ENCODE measurements at places on chromosomes 16 and 17.
A peak's percentile ranks its signal among the peaks of the same experiment; 100 is the strongest.

DNA sequence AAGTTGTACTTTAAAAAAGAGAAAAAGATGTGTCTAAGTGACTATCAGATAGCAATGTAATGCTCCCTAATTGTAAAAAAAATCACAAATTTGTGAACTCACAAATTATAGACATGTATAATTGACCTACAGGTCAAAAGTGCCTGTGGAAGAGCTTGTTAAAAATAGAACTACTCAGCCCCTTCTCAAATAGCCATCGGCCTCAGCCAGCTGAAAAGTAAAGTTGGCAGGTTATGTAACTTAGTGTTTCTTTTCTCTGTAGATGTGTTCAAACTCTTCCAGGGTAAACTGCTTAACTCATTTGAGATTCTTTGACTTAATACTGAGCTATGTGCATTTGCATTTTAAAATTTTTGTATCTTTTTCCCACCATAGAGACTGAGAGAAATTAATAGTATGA, 13.3 kb downstream of the AKTIP start:
- no peak for DNase-seq

- no peak for DNase-seq
Measured at GRCh38 chr16:47449788-47450187, 11.1 kb downstream of the ITFG1 start.

- DNase-seq: peak; percentile 35
Measured at GRCh38 chr16:55701442-55702319, 45.9 kb downstream of the SLC6A2 start.

DNA sequence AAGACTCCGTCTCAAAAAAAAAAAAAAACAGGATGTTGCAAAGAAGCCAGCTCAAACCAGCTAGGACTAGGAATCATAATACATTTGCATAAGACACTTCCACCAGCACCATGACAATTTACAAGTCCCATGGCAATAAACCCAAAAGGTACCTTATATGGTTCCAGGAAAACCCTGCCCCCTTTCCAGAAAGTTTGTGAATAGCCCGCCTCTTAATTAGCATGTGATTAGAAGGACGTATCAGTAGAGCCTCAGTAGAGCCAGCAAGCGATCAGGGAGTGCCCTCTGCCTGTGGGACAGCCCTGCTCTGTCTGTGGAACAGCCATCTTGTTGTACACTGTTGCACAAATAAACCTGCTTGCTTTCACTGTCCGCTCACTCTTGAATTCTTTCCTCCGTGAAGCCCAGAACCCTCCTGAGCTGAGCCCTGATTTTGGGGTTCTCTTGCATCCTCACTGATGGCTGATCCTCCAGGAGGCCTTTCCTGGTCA, 14.0 kb downstream of the NUPR1 start:
- DNase-seq: no peak

DNA sequence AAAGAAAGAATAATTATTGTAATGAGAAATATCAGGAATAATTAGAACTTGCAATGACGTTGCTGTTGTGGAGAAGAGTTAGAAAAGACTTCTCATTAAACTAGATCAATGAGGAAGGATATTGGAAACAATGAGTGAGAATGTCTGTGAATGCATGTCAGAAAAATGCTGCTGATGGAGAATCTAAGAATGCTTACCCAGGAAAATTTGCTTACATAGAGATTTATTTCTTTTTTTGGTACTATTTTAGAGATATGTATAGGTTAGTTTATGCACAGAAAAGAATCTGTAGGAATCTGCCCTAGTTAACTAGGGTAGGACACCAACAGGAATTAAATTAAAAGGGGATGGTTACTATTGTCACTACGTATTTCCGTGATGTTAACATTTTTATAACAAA, 140.2 kb downstream of the USP31 start:
- DNase-seq: no peak

- DNase-seq: no peak
Measured at GRCh38 chr17:79079421-79080200, 5.0 kb downstream of the ENGASE start.

DNA sequence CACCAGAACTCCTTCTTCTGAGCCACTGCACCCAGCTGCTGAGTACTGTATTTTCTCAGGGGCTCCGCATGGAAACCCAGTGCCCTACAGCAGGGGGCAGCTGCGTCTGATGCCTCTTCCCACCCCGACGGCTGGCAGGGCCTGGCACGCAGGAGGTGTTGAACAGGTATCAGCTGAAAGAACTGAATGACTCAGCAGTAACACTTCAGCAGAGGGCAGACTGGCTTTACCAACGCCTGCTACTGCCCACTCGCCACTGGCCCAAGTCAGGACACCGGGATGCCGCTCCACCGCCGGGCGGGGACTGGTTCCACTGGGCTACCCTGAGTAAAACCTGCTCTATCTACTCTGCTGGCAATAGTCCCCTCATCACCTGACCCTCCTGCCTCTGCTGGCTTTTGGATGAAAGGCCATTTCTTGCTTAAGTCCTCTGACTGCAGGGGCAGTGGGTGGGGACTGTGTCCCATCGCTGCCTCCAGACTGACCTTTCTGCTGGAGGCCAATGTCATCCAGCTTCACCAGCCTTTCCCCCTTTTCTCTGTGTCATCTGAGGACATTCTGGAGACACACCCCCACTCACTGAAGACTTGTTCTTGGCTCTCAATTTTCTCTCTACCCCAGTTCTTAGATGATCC, 100.4 kb upstream of the FA2H start:
- DNase-seq: no peak

GRCh38 chr17:41651625-41652460, 27.5 kb upstream of the KRT17 start:
- no peak for DNase-seq

GRCh38 chr17:38403491-38403890, 24.8 kb upstream of the ARHGAP23 start:
- DNase-seq: no peak

DNA sequence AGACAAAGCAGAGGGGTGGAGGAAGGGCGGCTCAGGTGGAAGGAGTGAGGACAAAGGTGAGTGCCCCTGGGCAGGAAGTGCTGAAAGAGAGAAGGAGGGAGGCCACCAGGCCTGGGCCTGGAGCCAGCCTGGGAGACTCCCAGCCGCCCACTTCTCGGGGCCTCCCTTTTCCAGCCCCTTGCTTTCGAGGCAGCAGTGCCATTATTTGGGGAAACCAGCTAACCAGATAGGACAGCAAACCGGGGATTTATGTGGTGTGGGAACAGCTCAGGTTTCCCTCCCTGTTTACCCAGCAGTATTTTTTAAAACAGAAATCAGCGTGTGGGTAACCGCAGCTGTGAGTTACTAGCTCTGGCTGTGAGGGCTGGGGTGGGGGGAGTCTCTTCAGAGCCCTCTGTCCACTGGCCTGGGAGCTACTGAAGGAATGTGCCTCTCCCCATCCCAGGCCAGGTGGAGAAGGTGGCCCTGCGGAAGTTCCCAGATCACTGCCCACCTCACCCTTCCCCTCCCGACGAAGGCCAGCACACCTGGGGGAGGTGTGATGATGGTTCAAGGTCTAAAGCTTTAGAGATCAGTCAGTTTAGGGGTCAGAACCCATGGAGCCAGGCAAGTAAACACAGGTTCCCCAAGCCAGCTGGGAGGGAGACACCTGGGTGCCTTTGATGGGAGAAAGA, 8.4 kb upstream of the MEOX1 start:
- no peak for DNase-seq

DNA sequence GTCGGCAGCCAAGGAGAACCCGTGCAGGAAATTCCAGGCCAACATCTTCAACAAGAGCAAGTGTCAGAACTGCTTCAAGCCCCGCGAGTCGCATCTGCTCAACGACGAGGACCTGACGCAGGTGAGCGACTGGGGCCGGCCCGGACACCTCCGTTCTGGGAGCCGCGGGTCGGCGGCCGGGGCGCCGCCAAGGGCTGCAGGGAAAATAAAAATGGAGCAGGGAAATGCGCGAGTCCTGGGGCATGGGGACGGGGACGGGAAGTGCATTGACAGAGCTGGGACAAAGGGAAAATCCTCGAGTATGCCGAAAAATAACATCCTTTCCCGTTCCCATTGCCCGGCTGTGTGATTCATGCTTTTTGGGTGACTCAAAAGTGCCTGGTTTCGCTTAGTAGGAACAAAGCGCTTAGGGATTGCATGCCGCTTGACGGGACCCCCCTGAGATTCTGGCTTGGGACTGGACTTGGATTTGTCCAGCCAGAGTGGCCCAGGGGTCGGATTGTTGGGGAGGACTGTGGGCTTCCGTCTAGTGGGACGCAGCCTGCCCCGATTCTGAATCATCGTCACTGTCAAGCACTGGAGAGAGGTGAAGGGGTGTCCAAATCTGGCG, 699 bp downstream of the MPRIP start:
- no peak for DNase-seq

DNA sequence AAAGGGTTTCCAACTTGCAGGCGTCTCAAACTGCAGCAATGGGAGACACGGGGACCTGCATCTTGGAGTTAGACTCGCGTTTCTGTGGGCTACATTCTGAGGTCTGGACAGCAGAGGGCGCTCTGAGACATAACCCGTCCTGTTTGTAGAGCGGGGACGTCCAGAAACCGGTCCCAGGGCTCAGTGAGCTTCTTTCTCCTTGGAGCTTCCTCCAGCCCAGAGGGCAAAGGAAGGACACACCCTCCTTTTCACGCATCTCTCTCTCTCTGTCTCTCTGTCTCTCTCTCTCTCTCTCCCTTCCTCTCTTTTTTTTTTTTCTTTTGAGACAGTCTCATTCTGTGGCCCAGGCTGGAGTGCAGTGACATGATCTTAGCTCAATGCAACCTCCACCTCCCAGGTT, 19.8 kb downstream of the COX4I1 start:
- peak; percentile 72 for DNase-seq

GRCh38 chr16:48611329-48612137, 1.6 kb upstream of the N4BP1 start:
- no peak for DNase-seq

DNA sequence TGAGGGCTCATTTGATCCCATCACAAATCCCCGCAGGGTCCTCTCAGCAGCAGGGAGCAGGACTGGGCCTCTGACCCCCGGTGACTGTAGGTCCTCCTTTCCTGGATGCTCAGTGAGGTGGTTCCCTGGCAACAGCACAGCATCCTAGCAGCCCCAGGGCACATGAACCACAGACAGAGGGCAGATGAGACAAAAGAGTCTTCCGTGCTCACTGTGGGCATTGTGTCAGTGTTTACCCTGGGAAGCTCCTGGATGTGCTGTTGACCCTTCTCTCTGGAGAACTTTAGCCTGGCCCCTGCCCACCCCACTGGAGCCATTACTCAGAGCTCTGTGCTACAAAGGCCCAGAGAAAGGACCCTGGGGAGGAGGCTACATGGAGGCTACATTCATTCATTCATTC, 21.7 kb upstream of the TMEM220 start:
- DNase-seq: no peak

- DNase-seq: no peak
Measured at GRCh38 chr17:67059372-67059771, 15.0 kb downstream of the CACNG1 start.

DNA sequence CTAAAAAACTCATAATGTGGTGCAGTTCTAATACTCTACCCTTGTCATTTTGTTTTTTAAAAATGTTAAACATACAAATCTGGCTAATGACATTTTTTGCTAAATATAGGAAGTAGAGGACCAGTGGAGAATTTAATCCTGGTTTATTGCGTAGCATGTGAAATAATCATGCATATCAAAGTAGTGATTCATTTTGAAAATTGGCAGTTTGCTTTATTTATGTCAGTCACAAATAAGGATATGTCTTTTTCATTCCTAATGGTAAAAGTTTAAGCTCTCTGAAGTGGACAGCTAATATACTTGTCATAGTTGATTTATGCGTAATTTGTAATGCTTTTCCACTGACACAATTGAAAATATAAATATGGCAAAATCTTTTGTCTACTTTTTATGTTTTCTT, 224.2 kb downstream of the BCAS3 start:
- no peak for DNase-seq

GRCh38 chr16:885391-885790, 84.9 kb upstream of the GNG13 start:
- DNase-seq: no peak

GRCh38 chr16:4160658-4161430, 44.6 kb upstream of the ADCY9 start:
- DNase-seq: no peak

DNA sequence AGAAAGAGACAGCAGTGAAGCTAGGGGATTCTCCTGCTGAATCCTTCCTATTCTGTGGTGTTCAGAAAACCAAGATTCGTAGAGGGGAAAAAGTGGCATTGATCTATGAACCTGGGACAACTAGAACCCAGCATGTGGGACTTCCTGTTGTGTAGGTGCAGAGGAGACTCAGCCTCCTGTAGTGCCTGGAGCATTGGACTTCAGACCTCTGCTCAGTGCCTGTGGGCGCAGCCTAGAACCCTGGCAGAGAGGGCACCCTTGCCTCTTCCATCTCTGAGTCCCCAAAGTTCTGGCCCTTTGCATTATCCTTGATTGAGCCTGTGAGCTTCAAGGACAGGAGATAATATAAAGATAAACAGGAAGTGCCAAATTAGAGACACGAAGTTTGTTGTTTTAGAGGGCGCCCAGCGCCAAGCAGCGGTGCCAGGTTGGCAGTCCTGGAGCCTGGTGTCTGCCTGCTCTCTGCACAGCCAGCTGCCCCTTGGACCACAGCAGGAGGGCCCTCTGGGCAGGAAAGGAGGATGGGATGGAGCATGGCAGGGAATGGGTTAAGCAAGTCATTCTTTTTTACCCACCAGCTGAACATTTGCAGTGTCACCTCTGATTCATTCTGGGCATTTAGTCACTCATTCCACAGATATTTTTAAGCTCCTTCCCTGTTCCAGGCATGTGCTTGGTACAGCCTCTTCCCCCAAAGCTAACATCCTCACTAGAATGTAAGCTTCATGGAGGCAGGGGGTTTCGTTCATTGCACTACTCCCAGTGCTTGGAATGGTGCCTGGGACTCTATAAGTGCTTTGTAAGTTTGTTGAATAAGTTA, 11.9 kb upstream of the SP6 start:
- no peak for DNase-seq

DNA sequence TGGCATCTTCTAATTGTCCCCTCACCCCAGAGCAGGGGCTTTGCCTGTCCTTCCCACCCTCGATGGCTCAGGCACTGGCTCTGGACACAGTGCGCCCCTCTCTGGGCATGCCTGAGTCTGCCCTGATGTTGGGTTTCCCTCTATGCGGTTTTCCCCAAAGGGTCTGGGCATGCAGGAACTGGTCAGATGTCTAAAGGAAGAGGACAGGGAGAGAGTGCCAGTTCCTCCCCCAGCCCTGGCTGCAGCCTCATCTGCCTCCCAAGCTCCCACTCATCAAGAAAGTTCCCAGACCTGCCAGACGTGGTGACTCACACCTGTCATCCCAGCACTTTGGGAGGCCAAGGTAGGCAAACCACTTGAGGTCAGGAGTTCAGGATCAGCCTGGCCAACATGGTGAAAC, 41.3 kb upstream of the PABPN1L start:
- DNase-seq: no peak

GRCh38 chr16:68374961-68375660, 64.3 kb downstream of the PRMT7 start:
- no peak for DNase-seq

All from NCI-H345 (cell line).